ENCODE measurements at places on chromosomes 16 and 17.

GRCh38 chr17:77810536-77810935 lies 148.0 kb upstream of the TNRC6C start:
- DNase-seq: no peak

GRCh38 chr17:36858119-36859002 lies 78.9 kb upstream of the LHX1 start:
- DNase-seq: no peak

GRCh38 chr16:30147843-30148510 lies 25.0 kb upstream of the MAPK3 start:
- DNase-seq: no peak

GRCh38 chr17:2635241-2635640 lies 41.8 kb downstream of the PAFAH1B1 start:
- no peak for DNase-seq

GRCh38 chr16:88681709-88682451 lies 4.4 kb downstream of the SNAI3 start:
- no peak for DNase-seq

DNA sequence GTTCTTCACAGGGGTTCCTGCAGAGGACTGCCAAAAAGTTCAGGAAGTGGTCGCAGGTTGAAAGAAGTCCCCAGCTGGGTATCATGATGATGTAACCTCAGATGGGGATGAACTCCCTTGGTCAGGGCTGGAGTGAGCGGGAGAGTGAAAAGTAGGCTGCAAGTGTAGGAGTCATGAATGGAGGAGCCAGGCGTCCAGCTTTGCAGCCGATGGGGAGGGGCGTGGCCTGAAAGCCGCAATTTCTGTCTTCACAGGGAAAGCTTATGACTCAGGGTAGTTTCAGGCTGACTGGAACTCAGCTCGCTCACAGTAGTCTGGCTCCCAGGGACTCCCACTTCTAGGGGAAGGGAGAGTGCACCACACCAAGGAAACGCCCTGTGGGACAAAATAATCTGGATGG lies 70.0 kb upstream of the HS3ST3A1 start:
- no peak for DNase-seq

DNA sequence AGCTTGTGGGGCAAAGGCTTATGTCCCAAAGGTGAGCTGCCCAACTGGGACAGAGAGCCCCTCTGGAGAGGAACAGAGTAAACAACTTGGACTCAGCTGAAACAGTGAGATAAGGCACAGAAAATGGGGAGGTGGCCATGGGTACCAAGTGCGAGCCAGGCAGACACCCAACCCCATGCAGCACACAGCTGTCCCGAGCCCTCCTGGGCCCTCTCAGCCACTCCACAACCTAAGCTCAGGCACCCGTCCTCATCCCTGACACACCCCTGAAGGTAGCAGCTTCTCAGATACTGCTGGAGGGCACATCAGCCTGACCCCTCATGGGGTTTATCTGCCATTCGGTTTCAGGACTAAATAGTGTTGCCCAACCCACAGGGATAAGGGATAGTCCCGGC lies 4.8 kb upstream of the GFOD2 start:
- DNase-seq: no peak

Measured in BE2C (cell line).